Hematopoietic multipotent progenitor cell treated with erythropoietin and hydrocortisone succinate and interleukin-3 and kit ligand, for 8 days (in vitro differentiated cells): ENCODE measurements at places on chromosomes 4 and X.
A peak's percentile ranks its signal among the peaks of the same experiment; 100 is the strongest.

DNA sequence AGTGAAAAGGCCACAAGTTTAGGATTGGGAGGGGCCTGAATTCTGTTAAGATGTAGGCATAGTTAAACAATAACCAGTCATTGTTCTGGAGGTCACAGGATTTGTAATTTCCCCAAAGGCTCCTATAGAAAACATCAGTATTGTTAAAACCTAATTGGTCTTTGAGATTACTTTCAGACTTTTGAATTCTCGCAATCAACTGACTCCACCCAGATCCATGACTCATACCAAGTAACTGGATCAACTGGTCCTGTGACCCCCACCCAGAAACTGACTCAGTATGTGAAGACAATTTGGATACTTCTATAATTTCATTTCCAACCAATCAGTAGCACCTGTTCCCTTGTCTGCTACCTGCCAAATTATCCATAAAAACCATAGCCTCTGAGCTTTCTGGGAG, 28.4 kb downstream of the MAGEB16 start:
- DNase-seq: no peak

DNA sequence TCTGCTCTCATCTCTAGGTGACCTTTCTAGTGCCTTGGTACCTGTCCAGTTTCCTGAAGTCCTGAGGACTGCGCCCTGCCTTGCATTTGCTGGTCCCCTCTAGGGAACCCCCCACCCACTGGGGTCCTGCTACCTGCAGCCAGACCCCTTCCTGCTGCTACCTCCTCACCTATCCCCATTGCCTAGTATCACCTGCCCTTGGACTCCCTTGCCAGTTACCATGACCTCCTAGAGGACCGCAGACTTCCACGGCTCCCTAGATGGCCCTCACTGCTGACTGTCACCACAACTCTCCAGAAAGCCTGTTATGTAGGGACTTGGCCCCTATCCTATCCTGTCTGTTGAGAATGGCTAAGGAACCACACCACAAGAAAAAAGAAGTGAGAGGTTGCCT, 166.6 kb downstream of the EFNB1 start:
- DNase-seq: no peak

- no peak for DNase-seq
Observed at GRCh38 chr4:38562751-38563198, 101.2 kb upstream of the KLF3 start.

- no peak for DNase-seq
Observed at GRCh38 chr4:127575888-127576287, 56.9 kb upstream of the INTU start.

- DNase-seq: peak; percentile 69
Observed at GRCh38 chr4:40292313-40292759, 42.8 kb upstream of the CHRNA9 start.

GRCh38 chr4:169417629-169418282, 147.0 kb upstream of the SH3RF1 start:
- DNase-seq: no peak

DNA sequence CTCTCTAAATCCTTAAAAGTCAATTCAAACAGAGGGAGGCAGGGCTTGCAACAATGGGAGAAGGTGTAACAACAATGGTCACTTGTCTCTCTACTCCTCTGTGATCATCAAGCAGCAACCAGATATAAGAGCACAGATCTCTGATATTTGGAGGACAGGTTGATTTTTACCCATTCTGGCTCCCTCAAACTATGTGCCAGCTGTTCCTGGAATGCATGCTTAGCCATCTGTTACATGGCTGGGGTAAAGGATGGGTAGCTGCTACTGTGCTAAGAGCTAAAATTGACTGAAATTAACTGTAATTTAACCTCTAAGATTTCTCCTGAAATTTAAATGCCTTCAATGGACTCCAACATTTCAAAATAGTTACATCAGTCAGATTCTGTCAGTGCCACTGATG, 1459.9 kb downstream of the PCDH7 start:
- DNase-seq: no peak

GRCh38 chrX:148682206-148682605, 181.8 kb downstream of the AFF2 start:
- DNase-seq: no peak

GRCh38 chr4:151049430-151049884, 34.4 kb upstream of the LRBA start:
- DNase-seq: no peak
